ENCODE measurements at places on chromosomes 5 and 9.

- no peak for DNase-seq
Observed at GRCh38 chr5:153598099-153598498, 107.6 kb downstream of the GRIA1 start.

DNA sequence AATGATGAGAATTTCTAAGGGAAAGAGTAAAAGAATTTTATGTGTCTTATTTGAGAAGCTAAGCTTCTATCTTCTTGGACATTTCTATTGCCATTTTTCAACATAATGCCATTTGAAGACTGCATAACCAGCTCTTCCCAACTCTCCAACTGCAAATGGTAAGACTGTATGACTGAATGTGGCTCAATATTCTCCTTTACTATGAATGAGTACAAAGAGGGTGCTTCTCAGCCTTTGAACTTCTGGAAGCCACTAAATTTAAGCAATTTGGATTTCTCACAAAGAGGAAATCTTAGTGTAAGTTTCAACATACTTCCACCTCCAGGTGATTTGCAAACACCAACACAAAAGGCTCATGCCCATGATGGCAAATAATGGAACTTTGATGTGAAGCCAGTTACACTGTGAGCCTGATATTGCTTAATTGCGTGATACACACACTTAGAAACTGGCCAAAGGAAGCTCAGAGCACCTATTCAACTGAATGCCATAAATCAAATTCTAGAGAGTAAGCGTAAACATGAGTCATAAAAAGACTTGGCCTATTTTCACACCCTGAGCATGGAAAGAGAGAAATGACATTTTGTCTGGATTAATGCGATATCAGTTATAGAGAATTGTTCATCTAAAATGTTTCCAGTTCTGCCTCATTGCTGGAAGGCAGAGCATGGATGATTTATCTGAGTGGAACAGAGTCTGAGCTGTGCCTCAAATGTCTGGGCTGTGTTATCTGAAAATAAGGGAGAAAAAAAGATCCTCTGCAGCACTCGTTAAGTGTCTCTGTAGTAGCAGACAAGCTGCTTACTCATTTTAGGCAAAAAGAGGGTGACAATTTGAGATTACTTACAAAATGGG is 145.3 kb downstream of the PLK2 start:
- DNase-seq = no peak

DNA sequence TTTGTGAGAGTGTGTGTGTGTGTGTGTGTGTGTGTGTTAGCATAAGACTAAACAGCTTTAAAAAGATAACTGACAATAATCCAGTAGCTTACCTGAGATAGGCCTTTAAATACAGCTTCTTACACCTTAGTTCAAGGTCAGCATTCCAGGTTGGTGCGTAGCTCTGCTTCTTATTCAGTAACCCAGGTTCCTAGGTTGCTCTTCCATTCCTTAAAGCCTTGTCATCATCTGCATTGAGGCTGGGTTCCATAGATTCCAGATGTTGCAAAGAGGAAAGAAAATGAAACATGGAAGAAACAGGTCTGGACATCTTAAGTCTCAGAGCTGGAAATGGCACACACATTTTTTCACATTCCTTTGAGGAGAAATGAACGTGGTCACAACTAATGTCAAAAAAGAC is 53.9 kb upstream of the CAMK4 start:
- DNase-seq = no peak

DNA sequence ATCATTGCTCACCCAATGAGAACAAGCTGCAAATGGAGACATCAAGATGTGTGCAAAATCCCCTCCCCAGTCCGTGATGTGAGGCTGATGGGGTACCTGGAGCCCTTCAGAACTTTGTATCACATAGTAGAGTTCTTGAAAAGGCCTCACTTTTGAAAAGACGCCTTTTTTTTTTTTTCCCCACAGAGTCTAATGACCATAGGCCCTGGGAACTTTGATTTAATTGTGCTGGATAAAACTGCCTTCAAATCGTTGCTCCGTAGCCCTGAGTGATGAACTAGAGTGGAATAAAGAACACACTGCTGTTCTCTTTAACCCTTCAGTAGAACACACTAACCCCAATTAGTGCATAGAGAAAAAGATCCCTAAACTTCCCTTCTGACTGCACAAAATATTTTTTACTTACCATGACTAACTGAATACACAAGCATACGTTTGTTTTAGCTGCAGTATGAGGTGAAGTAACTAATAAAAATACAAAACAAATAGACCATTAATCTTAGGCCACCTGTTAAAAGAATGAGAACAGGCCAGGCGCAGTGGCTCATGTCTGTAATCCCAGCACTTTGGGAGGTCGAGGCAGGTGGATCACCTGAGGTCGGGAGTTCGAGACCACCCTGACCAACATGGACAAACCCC is 15.1 kb downstream of the PSAT1 start:
- DNase-seq = no peak

DNA sequence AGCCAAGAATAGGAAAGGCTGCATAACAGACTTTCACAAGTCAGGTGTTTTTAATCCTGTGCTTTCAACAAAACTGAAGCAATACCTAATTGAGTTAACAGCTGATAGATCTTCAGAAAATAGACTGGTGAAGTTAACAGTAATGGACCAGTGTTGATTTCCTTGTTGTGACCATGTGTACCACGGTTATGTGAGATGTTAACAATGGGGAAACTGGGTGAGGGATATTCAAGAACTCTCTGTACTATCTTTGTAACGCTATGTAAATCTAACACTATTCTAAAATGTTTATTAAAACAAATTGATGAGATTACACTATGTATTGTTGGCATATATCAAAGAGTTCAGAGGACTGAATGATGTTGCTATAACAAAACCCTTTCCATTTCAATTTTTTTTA is 36.9 kb downstream of the MACROH2A1 start:
- DNase-seq = no peak

- no peak for DNase-seq
Observed at GRCh38 chr9:136567651-136568287, 21.9 kb upstream of the NOTCH1 start.

GRCh38 chr5:103646698-103647614 is 84.4 kb upstream of the NUDT12 start:
- DNase-seq = no peak

DNA sequence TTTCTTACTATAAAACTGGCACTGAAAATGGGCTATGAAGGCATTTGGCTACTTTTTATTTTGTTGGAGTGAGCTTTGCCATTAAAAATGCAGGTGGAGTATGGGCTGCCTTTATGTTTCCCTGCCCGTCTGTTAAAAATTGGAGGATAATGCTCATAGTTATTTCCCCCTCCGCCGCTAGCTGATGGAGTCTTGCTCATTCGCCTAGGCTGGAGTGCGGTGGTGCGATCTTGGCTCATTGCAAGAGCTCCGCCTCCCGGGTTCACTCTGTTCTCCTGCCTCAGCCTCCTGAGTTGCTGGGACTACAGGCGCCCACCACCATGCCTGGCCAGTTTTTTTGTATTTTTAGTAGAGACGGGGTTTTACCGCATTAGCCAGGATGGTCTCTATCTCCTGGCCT is 8.6 kb downstream of the G3BP1 start:
- DNase-seq = no peak

GRCh38 chr5:62587737-62588136 is 9.1 kb downstream of the LRRC70 start:
- DNase-seq = no peak

DNA sequence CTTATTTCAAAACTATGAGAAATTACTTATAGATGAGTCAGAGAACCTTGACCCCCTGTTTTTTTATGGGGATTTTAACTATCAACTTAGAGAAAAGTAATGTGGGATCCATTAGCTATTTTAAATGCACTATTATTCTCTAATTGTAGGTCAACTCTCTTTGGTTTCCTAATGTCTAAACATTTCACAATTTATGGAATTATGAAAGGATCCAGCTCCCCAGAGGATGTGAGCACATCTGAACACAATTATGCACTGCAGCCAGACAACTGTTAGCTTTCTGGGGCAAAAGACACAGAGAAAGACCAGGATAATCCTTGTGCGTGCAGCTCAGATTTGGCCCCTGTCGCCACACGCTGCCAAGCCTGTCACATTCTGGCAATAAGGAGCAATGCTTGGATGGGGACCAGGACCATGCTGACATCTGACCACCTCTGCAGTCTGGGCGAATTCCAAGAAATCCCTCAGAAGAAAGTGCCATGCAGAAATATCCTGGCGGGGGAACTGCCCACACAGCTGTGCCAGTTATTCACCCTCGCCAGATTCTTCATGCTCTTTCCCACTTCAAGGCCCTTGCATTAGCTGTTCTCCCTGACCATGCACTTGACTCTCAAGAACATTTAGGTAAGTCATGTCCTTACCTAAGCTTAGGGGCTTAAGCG is 22.2 kb upstream of the CMBL start:
- DNase-seq = no peak

DNA sequence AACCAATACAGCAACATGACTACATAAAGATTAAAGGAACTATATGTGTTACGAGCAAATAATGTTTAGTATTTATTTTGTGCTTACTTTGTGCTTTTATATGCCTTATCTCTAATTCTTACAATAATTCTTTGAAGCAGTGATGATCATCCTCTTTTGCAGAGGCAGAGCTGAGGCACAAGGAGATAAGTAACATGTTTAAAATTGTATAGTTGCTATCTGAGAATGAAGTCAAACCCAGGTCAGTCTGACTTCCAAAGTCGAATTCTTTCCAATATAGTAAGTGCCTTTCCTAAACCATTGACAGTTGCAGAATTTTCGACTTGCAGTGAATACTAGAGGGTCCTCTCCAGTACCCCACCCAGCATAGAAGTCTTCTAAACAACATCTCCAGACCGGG is 12.0 kb upstream of the ZFAND5 start:
- no peak for DNase-seq

DNA sequence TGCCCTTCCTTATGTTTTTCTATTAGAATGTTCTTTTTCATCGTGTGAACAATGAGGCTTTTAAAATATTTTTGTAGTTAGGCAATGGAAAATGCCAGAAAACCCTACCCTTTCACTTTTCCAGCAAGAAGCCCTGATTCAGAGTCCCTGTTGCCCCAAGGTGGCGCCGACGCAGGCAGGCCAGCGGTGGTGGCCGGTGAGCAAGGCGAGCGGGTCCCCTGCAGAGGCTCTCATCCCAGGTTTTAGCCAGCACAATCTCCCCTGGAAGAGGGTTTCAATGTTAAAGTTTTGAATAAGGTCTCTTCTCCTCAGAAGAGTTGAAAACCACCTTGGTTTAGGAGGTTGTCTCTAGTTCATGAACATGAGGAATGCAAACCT is 40.8 kb upstream of the CKMT2 start:
- DNase-seq = no peak

GRCh38 chr9:2181792-2182191 is 166.6 kb downstream of the SMARCA2 start:
- no peak for DNase-seq

DNA sequence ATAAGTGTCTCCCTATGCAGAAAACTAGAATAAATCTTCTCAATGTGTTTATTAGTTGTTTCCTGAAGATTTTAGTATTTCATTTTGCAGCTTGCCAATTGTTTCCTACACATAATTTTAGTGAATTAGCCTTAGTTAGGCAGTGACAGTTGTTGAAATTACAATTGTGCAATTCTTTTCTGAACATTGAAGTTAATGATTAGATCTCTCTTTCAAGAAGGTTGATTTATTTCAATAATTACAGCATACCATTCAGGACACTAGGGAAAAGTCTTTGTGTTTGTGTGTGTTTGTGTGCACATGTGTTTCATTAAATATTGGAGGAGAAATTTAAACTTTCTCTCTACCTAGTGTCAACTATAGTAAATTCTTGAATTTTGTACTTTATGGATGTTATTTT is 199.6 kb upstream of the MPDZ start:
- DNase-seq = no peak

GRCh38 chr9:14347406-14348122 is 33.6 kb upstream of the NFIB start:
- no peak for DNase-seq

DNA sequence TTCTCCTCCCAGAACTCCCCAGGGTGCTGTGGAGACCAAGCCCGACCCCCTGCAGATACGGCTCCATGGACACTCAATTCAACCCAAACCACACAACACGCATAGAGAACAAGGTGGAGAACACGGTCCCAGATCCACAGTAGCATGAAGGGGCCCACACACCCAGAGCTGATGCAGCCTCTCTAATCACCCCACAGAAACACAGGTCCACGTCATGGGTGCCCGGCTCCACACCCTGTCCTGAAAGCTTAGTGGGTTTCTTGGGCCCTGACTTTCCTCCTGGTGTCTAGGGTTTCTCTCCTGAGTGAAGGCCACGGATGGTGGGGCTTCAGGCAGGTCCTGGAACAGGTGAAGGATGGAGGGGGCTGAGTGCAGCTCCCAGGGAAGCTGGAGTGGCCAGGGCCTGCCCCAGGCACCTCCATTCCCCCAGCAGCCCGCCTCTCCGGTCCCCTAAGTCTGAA is 1.5 kb upstream of the SLC23A1 start:
- no peak for DNase-seq
